ENCODE measurements at places on chromosomes 4 and X.

GRCh38 chr4:17385403-17385802 is 126.5 kb downstream of the QDPR start:
- DNase-seq = no peak

DNA sequence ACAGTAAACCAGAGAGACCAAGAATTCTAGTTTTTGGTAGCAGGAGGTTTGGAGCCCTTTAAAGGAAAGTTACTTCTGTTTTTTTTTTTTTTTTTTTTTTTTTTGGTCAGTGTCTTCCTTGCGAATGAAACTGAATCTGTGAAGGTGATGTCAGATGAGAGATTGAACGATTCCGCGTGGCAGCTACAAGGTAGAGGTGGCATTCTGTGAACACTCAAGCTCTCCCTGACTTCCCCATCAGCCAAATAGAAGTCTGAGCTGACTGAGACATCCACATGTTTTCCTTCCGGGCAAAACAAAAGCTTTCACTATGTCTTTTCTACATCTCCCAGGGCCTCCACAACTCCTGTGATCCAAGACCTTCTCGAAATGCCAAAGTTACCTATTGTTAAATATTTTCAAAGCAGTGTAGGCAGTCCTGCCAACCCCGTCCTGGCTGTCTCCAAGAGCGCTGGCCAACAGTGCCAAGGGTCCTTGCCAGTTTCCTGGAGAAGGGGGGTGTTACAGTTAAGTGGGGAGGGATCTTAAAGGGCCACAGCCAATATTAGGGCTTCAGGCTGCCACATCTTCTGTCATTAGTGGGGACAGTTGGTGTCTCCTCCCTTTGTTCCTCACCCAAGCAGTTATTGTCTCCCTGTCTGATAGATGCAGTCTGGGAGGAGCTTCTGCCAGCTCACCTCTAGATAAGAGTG is 102.9 kb upstream of the SLC34A2 start:
- DNase-seq = no peak

- DNase-seq = no peak
These were observed 652.9 kb upstream of the IGFBP7 start for GRCh38 chr4:57763070-57763469.

DNA sequence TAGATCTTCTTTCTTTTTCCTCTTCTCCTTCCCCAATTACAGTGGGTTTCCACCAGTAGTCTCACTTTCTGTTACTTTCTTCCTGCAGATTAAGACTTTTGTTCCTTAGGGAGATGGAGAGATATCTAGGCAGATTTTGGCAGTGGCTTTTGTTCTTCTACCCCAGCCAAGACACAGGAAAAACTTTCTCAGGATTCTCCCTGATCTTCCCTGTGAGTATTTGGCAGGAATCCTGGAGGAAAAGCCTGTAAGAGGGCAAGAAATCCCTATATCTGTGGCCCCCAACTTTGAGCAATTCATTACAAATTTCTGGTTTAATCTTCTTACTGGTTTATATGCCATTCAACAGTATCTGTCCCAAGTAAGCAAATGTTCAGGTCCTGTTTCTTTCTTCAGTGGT is 21.9 kb downstream of the SLC9A7 start:
- DNase-seq = no peak

DNA sequence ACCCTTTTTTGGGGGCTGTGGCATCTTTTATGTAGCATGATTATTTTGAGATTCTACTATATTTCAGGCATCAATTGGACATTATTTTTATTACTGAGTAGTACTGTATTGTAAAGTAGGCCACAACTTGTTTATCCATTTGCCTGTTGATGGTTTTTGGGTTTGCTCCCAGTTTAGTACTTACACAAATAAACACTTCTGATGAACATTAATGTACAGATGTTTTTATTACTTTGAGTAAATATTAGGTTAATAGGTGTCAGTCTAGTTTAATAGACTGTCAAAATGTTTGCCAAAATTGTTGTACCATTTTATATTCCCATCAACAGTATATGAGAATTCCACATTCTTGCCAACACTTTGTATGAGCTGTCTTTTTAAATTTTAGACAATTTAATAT is 214.9 kb upstream of the MAD2L1 start:
- DNase-seq = no peak

Data from HFF-Myc (cell line).